Fibroblast of gingiva (primary cell): ENCODE measurements at places on chromosomes 11 and 22.

DNA sequence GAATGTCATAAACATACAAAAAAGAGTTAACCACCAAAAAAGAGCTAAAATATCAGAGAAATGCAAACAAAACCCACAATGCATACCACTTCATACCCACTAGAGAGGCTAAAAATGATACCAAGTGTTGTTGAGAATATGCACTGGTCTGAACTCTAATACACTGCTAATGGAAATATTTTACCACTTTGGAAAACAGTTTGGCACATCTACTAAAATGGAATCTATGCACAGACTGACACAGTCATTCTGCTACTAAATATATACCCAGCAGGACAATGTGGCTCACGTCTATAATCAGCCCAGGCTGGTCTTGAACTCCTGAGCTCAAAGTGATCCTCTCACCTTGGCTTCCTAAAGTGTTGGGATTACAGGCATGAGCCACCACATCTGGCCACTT, 18.0 kb downstream of the MAPK1 start:
- DNase-seq = no peak

- no peak for DNase-seq
Observed at GRCh38 chr11:116473790-116474346, 298.9 kb downstream of the BUD13 start.

- no peak for DNase-seq
Observed at GRCh38 chr11:113267493-113267892, 46.9 kb upstream of the TTC12 start.

- DNase-seq = peak; percentile 65
Observed at GRCh38 chr11:35563484-35564244, 38.2 kb upstream of the PAMR1 start.

DNA sequence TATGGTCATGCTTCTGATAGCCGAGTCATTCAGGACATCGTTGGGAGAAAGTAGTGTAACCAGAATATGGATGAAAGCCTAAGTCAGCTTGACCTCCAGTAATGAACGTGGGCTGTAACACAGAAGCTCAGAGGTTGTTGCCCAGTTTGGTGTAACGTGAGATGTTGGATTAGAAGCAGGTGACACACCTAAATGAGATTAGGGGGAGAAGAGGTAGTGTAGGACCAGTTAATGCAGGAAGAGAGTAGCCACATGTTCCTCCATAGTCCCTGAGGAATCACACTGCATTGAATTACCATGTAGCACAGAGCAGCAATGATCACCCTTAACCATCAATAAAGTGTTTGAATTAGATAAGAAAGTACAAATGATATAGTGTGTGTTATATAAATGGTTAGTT, 20.4 kb downstream of the FBXO7 start:
- no peak for DNase-seq

- DNase-seq = no peak
Observed at GRCh38 chr11:2593393-2593950, 106.3 kb downstream of the KCNQ1OT1 start.

DNA sequence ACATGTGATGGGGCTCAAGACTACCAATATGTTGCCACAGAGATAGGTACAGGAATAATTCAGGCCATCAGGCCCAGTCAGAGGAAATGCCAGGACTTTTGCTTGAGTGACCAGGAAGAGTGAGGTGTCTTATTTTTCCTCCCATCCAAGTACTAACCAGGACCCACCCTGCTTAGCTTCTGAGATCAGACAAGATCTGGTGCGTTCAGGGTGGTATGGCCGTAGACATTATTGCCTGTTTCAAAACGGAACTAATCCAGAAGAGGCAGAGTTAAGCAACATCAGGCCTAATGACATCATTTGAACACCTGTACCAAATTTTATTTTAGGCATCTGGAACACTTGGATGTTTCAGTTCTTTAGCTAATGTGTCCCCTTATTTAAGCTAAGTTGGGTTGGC, 205.5 kb upstream of the POU2AF2 start:
- no peak for DNase-seq

GRCh38 chr22:47190276-47190956, 428.0 kb downstream of the TBC1D22A start:
- DNase-seq = no peak

- DNase-seq = peak; percentile 54
Observed at GRCh38 chr11:95697614-95698408, 91.8 kb downstream of the FAM76B start.

GRCh38 chr11:129698212-129698611, 117.4 kb upstream of the TMEM45B start:
- no peak for DNase-seq

DNA sequence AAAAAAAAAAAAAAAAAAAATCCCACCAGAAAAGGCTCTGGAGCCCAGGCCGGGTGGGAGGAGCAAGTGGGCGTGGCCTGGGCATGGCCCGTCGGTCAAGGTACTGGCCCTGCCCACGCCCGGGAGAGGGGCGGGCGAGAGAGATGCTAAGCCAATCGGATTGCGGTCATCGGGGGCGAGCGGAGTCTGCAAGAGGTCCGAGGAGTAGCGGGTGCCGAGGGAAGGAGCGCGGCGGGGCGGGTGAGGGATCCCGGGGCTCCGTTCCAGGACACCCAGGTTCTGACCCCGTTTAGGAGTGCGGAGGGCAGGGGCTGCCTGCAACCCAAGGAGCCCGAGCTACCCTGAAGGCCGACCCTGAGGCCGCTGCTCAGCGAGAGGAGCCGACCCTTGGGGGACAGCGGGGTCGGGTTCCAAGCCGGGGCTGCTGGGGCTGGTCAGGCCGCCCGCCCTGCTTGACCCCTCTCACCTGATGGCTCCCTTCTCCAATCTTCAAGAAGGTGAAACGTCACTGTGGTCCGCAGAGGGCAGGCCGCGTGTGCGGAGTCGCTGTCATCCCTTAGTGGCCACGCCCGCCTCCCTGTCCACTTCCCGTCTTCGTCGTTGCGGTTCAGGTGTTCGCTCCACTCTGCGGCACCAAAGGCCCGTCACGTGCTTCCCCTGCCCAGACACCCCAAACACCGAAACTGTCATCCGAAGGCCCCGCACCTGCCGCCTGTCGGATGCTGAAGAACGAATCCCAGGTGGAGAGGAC, 11.1 kb upstream of the TAB1 start:
- peak; percentile 54 for DNase-seq

DNA sequence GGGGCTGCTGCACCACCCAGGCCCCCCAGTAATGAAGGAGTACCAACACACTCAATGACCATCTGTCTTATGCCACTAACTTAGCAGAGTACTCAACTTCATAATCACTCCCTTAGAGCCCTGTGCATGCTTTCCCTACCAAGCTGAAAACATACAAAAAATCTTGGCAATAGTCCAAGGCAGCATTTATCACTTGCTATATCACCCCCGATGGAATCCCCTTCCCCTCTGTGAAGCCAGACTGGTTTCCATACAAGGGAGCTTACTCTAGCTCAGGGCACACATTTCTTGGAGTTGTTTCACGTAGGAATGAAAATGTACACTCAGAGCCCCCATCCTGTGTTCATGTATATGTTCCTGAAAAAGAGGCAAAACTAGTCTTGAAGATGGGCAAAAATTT, 301.3 kb upstream of the TENM4 start:
- DNase-seq = no peak

DNA sequence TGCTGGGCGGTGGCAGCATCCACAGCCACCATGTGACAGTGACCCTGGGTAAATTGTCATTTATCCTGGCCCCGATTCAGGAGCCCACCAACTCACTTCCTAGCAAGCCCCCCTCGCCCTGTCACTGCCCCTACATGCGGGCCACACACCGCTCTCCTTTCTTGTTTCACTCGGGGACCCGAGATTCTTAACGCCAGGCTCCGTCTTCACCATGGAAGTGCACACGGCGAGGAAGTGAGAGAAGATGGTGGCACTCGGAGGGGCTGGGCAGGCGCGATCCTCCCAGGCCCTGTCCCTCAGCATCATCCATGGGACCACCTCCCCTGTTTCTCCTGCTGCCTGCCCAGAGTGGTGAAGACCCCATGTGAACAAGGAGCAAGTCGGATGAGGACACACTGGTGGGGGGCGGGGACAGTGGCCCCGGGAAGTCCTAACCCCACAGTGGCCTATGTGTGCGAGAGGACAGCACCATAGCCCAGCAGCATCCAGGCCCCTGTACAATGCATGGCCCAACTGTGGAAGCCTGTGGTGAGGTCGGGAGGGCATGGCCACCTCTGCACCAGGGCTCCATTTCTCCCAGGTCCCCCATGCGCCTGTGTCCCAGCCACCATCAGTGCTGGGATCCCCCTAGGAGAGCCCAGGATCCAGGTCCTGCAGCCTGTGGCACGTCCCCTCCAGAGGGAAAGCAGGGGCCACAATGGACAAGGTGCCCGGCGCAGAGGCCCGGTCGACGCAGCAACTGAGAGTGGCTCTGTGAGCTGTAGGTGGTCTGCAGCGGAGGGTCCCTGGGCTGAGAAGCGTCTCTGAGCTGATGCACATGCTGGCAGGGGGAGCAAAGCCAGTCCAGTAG, 262.8 kb downstream of the BRD1 start:
- DNase-seq = no peak

GRCh38 chr22:43890901-43891331, 897 bp downstream of the PNPLA5 start:
- no peak for DNase-seq

GRCh38 chr11:80473562-80473961, 1032.7 kb upstream of the TENM4 start:
- no peak for DNase-seq

DNA sequence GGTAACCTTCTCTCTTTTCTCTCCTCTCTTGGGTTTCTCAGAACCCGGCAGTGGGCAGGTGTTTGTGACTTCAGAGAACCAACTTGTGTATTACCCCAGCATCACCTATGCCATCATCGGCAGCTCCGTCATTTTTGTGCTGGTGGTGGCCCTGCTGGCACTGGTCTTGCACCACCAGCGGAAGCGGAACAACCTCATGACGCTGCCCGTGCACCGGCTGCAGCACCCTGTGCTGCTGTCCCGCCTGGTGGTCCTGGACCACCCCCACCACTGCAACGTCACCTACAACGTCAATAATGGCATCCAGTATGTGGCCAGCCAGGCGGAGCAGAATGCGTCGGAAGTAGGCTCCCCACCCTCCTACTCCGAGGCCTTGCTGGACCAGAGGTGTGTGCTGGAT, 62.2 kb downstream of the COMMD9 start:
- no peak for DNase-seq

DNA sequence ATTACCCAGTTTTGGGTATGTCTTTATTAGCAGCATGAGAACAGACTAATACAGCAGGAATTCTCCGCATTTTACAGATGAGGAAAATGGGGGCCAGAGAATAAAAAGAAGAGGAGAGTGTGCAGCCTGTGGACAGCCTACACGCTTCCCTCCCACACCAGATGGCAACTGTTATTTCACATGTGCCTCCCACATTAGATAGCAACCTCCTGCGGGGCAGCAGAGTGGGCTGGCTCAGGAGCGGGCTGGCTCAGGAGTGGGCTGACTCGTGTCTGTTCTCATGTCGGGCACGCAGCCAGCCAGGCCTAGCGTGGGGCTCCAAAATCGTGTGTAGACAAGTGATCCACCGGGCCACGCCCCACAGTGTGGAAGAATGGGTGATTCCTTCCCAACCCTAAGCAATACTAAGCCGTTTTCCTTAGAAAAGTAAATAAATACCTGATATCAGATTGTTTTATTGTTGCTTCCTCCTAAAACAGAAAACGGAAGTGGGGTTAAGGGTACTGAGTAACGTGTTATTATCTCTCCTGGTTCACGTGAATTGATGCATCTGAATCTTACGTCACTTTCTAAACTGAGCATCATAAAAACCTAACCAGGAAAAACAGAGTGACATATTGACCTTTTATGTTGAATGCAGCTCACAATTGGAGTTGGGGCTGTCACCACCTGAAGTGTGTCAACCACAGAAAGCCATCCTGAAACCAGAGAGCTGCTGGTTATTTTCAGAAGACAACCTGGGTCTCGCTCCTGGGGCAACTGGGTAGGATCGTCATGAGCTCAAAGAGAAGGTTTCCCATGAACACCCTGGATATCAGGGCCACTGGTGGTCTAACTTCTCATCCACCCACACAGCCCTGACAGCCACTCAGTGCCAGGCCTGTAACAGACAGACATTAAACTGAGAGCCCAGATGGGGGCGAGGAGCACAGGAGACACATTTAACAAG, 3.3 kb downstream of the TTLL1 start:
- DNase-seq = no peak

DNA sequence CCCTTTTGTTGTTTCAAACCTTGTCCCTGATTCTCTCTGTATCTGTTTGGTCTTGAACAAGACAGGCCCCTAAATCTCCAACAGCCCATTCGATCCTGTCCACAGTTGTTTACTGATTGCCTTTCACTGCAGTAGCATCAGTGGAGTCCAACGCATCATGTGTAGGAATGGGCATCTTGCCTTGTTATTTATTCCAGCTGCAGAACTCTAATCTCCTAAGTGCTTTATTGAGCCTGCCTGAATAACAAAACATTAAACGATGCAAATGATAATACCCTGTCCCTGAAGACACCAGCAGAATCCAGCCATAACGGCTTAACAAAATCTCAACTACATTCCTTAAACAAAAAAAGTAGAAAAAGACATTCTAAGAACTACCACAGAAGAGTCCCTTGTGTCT, 50.1 kb downstream of the SLC35F2 start:
- no peak for DNase-seq

GRCh38 chr22:39927544-39927943, 26.7 kb downstream of the GRAP2 start:
- no peak for DNase-seq

- DNase-seq = no peak
Observed at GRCh38 chr11:126696982-126697381, 303.6 kb downstream of the KIRREL3 start.

DNA sequence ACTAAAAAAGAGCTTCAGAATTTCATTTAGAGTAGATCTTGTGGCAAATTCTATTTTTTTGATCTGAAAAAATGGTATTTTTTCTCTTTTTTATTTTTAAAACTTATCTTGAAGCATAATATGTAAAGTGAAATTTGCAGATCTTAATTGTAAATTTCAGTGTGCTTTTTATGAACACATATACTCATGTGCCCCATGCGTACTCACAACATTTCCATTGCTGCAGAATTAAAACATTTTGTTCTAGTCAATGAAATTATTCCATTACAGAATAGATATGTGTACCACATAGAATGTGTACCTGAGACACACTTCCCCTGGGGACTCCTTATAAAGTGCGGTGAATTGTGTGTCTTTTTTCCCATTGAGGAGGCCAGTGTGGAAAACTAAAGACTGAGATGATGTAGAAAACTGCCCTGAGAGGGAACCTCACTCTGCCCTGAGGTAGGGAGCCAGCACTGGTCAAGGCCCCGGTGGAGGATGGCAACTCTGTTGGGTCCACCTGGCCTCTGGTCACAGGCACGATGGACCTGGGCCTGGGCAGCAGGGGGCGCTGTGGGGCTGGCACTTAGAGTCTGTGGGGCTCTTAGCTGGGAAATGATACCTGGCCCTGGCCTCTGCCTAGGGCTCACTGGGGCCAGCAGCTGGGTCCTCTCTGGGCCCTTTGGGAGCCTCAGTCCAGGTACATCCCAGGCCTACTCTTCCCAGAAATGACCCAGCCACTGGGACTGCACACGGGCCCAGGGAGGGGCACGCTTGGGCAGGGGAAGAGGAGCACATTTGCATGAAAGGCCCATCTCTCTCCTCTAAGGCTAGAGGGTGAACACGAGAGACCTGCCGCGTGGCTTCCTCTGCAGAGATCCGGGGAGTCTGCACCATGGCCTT, 77.9 kb upstream of the TOP3B start:
- no peak for DNase-seq

GRCh38 chr22:49996518-49997250, 15.9 kb downstream of the IL17REL start:
- no peak for DNase-seq
